ENCODE measurements at places on chromosomes 2 and 18.

GRCh38 chr2:173028141-173028540 lies 47.5 kb upstream of the MAP3K20 start:
- no peak for DNase-seq

DNA sequence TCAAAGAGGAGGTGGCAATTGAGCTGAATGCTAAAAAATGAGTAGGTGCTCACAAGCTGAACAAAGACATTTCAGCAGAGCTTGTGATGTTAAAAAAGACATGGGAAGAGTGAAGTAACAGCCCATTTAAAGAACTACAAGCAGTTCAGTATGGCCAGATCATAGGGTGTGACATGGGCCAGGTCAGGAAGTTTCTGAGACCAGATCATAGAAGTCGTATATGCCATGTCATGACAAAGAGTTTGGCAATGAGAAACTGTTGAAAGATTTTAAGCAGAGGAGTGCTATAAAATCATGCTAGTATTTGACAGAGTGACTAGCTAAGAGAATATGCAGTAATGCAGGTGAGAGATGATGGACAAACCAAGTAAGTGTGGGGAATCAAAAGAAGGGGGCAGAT lies 7.3 kb upstream of the PELI1 start:
- no peak for DNase-seq

DNA sequence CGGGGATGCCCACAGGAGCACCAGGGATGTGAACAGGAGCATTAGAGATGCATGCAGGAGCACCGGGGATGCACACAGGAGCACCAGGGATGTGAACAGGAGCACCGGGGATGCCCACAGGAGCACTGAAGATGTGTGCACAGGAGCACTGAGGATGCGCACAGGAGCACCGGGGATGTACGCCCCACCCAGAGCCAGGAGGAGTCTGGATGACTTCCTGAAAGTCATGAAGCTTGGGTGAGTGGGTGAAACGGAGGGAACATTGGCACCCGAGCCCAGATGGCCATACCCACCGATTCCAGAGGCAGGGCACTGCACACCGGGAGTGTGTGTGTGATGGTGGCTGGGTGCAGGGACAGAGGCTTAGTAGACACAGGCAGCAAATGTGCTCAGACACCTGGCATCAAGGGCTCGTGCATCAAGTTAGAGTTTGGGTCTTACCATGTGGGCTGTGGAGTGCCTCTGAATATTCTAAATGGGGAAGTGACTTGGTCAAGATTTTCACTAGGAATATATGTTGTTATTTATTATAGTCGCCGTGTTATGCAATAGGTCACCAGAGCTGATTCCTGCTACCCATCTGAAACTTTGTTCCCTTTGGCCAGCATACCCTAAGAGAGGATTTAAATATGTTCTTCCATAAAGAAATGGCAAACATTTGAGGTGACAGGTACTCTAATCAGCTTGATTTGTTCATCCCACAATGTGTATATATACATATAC lies 365.8 kb upstream of the MYT1L start:
- no peak for DNase-seq

DNA sequence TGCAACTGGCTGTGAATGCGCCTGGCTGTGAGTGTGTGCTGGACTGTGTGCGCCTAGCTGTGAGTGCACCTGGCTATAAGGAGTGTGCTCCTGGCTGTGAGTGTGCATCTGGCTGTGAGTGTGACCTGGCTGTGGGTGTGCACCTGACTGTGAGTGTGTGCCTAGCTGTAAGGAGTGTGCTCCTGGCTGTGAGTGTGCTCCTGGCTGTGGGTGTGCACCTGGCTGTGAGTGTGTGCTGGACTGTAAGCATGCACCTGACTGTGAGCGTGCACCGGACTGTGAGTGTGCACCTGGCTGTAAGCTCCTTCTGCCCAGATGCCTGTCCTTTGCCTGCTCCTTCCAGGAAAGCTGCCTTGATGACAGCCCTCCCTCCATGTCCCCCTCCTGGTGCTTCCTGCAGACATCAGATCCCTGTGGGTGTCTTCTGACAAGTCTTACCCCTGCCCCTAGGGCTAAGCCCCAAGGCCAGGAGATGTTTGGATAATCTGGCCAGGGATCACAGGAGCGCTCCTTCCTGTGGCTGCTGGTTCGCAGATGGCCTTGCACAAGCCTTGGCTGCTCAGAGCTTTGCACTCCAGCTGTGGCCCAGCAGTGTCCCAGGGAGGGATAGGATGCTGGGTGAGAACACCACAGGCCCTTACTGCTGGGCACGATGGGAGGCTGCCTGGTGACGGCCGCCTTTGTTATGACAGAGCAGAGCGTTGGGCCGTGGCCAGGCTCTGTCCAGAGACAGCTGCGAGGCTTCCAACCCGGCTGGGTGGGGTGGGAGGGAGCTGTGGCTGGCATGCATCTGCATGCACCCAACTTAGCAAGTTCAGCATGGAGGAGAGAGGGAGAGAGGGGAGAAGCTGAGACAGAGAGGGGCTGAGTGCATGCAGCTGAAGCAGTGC lies 89.9 kb downstream of the GLI2 start:
- peak; percentile 41 for DNase-seq

DNA sequence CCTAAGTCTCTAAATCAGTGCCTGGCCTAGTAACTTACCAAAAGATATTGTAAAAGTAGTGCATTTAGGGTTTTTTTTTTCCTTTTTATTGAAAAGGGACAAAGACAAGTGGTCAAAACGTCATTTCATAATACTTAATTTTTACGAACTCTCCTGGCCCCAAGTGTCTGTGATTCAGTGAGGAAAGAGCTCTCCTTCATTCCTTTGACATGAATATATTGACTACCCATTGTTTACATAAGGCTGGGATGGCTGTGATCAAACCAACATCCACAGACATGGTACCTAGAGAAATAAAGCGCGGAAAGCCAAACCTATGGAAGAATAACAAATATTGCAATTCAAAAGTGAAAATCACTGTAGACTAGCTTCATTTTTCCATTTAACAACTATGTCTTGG lies 198.4 kb downstream of the BABAM2 start:
- no peak for DNase-seq

DNA sequence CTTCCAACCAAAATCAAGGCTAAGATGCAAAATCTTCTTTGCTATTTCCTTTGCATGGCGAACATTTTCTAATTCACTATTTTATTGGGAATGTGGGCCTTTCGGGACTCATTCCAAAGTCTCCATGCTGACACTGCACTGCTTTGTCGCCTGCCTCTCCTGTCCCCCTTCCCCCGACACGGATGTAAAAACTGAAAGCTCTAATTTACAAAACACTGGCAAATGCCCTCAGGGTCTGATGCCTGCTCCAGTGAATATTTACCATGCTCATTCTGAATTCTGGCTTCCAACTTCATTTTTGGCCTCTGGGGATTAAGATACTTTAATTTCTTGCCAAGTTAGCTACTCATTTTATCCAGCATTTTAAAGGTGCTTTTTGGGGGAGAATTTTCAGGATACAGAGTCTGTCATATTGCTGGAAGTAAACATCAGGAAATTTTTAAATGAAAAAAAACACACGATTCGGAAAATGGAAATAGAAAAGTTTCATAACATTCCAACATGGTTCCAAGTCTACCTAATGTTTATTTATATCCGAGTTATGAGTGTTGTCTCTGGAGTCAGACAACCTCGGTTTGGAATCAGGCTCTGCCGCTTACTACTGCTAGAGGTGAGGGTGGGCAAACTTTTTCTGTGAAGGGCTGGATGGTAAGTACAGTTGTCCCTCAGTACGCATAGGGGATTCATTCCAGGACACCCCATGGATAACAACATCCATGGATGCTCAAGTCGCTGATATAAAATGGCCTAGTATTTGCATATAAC lies 14.6 kb upstream of the LTBP1 start:
- DNase-seq, result peak; percentile 48

DNA sequence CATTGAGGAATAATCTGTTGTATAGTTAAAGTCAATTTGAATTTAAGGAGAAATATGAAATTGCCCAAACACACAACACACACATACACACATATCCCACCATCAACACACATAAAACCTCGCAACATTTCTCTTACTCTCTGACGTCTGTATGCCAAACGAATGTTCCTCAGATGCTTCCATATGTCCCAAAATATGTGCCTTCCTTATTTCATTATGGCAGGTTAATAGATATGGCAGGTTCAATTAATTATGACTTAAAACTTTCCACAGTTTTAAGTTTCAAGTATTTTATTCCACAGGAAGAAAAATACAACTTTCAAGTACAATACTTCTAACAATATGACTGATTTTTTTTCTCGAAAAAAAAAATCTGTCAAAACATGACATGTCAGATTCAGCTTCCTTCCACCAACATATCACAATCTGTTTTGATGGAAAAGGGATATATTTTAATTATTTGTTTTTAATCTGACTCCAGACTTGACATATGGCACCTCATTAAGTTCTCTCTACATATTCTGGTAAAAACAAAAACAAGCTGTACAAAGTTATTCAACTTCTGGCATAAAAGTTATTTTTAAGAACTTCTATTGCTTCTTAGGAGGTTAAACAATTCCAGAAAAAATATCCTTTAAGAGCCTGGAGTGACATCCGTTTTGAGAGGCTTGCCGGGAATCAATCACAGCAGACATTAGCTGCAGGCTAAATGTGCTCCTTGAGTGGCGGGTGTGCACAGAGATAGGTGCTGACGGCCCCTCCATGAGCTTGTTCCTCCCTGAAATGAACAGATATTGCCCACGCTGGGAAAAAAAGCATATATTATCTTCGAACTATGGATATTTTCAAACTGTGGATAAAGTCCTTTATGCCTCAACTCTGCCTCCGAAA lies 812.7 kb downstream of the DCDC2C start:
- peak; percentile 33 for DNase-seq

DNA sequence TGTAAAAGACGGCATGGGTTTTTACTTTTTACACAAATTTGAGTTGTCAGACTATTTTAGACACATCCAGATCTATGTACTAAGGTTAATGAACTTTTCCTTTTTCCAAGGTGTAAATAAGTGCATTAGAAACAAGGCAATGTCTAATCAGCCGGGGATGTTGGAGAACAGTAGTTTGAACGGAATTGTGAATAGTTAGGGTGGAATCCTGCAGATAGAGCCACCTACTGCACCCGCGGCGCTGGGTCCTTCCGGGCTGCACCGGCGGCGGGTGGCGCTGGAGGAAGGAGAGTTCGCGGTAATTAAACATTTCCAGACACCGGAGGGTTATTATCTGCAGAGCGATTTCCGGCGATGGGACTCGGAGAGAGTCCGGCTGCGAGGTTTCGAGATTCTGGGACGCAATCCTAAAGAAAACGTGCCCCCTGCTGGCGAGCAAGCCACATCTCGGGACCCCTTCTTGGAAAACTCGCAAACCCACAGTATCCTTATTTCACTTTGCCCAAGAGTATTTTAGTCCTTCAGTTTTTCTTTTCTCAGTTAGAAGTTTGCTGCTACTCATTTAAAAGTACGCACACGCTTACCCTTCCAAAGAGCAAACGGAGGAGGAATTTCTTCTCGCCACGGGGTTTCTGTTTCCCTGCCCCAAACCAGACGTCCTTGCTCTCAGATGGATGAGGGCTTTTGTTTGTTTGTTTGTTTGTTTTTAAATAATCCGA lies 4.5 kb upstream of the OSR1 start:
- DNase-seq, result peak; percentile 87

GRCh38 chr18:72830109-72830508 lies 37.7 kb downstream of the NETO1 start:
- DNase-seq, result no peak

Data from NCI-H1417 (cell line).